ENCODE measurements at places on chromosomes 4 and X.
A peak's percentile ranks its signal among the peaks of the same experiment; 100 is the strongest.

DNA sequence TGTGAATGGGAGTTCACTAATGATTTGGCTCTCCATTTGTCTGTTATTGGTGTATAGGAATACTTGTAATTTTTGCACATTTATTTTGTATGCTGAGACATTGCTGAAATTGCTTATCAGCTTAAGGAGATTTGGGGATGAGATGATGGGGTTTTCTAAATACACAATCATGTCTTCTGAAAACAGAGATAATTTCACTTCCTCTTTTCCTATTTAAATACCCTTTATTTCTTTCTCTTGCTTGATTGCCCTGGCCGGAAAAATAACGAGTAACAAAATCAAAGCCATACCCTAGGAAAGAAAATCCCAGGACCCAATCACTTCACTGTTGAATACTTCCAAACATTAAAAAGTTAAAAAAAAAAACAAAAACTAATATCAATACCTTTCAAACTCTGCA is 67.7 kb upstream of the UGT2B4 start:
- no peak for DNase-seq

DNA sequence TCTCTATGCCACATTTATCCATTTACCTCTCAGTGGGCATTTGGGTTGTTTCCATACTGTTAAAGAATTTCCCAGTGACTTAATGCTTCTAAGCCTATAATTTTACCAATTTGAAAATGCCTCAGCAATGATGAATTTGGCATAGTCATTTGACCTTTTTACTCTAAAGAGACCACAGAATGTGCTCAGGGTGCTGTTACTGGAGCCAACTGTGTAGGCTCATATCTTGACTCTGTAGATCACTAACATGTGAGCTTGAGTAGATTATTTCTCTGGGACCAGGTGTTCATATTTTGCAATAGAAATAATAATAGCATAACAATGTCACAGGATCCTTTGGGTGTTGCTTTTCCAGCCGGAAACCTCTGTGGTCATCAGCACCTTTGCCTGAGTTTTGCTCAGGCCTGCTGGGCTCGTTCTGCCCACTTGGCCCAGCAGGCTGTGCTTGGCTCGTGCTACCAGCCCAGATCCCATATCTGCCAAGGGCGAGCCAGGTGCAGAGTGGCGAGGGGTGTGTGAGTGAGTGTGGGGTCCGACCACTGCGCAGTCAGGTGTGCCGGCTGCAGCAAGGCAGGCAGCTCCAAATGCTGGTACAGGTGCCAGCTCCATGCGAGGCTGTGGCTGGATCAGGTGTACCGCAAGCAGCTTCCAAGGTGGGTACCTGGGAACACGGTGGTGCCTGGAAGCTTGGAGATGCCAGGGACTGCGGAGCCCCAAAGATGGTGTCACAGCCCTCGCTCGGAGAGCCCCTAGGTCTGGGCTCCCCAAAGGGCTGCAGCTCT is 70.6 kb upstream of the ANK2 start:
- no peak for DNase-seq

- no peak for DNase-seq
These were observed 106.9 kb downstream of the SORCS2 start for GRCh38 chr4:7299010-7299907.

- peak; percentile 81 for DNase-seq
These were observed 2.9 kb downstream of the NDST4 start for GRCh38 chr4:115110191-115111181.

GRCh38 chrX:15854712-15855567 is at the start of gene AP1S2:
Gene AP1S2 (minus strand): TSS chrX:15854813. CDS start chrX:15852524, 2,289 bp downstream.
- peak; percentile 75 for DNase-seq

DNA sequence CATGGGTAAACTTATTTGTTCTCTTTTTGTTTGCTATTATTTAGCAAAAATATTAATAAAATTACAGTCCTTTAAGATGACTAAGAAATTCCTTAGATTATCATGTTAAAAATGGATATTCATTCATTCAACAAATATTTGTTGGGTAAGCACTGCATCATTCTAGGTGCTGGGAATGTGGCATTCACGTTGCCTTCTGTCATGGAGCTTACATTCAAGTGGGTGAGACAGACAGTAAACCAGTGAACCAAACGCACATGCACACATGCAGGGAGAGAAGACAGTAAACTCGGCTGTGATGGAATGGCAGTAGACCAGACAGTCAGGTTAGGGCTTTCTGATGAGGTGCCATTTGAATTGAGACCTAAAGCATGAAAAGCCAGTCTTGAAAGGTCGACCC is 91.8 kb downstream of the STOX2 start:
- no peak for DNase-seq

- DNase-seq = no peak
These were observed 6.5 kb upstream of the TMEM184C start for GRCh38 chr4:147610686-147611085.

GRCh38 chr4:27684610-27685011 is 824.0 kb downstream of the STIM2 start:
- peak; percentile 1 for DNase-seq

GRCh38 chr4:96003951-96004740 is 164.3 kb downstream of the PDHA2 start:
- DNase-seq = no peak

GRCh38 chr4:174317531-174317930 is 33.8 kb downstream of the CEP44 start:
- DNase-seq = no peak

- no peak for DNase-seq
These were observed 1192.6 kb downstream of the C4orf33 start for GRCh38 chr4:130288576-130288975.

DNA sequence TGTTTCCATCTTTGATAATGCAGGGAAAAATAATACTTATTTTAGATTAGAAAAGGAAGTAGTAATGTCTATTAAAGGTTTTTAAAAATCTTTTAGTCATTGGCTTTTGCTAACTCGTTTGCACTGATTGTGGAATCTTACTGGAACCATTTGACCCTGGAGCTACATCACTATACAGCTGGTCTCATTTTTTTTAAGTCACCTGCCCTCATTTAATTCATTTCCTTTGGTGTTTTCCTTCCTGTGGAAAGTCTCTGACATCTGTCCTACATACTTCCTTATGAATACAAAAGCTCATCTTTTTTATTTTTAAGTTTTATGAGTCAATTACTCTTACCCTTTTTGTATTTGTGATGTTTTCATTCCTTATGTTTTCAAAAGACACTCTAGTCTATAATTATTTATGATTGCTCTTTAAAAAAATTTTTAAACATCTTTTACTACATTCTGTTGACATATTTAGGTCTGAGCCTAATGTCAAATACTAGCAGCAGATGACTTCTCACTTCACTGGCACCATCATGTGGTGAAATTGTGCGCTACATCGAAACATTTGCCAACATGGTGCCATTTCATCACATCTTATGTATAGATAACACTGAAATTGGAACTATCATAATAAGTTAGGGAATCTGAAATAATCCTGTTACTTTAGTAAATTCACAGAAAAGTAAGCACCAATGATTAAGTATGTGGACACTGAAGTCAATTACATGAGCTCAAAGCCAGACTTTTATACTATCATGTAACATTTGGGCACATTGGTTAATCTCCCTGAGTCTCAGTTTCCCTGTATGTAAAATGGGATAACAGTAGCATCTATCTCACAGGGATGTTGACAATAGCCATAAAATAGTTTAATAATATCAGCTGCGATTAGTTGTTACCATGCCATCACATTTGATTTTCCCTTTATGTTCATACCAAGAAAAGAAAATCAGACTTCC is 9.4 kb upstream of the MMAA start:
- DNase-seq = no peak

GRCh38 chr4:125736057-125736456 is 421.3 kb downstream of the FAT4 start:
- DNase-seq = no peak

DNA sequence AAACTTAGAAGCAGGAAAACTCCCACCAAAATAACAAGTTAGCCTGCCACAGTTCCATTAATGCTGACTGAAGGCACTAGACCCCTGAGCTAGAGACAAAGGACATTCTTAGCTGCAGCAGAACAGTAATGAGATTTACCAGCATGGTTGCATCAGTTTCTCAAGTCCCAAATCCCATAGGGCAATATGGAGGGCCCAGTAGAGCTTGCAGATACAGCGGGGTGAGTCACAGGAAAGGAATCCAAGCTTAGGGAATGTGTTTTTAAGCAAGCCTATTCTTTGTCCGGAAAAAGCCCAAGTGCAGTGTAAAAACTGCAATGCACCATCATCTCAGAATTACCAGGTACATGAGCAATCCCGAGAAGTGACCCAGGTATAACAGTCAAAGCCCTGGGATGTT is 51.3 kb upstream of the EXOC1L start:
- no peak for DNase-seq

GRCh38 chr4:74168841-74169240 is 10.9 kb downstream of the MTHFD2L start:
- no peak for DNase-seq

GRCh38 chrX:19089555-19090040 is 32.7 kb downstream of the ADGRG2 start:
- no peak for DNase-seq

- DNase-seq = no peak
These were observed 24.4 kb upstream of the SH3KBP1 start for GRCh38 chrX:19911784-19912183.

- DNase-seq = peak; percentile 76
These were observed 167.9 kb downstream of the FBXW7 start for GRCh38 chr4:152368001-152368400.

GRCh38 chr4:53626491-53626890 is 35.2 kb upstream of the LNX1 start:
- no peak for DNase-seq

DNA sequence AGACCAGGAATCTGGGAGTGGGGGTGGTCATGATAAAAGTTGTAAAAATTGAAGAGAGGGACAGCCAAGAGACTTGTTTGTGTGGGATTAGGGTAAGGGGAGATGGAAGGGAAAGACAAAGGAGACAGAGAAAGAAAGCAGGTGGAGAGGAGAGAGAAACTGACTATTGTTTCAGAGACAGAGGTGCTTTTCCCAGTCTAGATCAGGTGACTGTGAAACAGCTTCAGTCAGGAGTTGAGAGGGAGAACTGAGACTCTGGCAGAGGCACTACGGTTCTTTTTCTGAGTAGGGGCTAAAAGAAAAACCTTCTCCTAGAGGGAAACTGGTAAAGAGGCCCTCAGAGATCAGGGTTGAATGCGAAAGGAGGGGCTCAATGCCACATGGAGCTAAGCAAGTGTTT is 106.4 kb downstream of the KDR start:
- no peak for DNase-seq

- DNase-seq = no peak
These were observed 171.7 kb downstream of the ADAMTS3 start for GRCh38 chr4:72397314-72397713.

- DNase-seq = no peak
These were observed 71.7 kb downstream of the FBXW7 start for GRCh38 chr4:152464030-152464823.

DNA sequence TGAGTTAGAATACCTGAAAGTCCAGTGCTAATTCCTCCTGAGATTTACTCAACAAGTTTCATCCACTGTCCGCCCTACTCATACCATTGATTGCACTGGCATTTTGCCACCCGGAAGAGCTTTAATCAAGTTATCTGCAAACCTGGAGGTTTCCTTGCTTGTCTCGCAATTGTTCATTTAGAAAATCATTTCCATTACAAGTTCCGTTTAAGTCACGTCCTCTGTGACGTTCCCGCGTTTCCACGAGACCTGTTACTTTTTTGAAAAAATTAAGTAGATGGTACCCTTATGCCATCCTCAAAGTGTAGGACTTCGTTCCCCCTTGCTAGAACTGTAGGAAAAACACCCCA is 761 bp upstream of the FRYL start:
- DNase-seq = no peak

GRCh38 chr4:113820108-113820507 is 58.6 kb upstream of the CAMK2D start:
- no peak for DNase-seq

DNA sequence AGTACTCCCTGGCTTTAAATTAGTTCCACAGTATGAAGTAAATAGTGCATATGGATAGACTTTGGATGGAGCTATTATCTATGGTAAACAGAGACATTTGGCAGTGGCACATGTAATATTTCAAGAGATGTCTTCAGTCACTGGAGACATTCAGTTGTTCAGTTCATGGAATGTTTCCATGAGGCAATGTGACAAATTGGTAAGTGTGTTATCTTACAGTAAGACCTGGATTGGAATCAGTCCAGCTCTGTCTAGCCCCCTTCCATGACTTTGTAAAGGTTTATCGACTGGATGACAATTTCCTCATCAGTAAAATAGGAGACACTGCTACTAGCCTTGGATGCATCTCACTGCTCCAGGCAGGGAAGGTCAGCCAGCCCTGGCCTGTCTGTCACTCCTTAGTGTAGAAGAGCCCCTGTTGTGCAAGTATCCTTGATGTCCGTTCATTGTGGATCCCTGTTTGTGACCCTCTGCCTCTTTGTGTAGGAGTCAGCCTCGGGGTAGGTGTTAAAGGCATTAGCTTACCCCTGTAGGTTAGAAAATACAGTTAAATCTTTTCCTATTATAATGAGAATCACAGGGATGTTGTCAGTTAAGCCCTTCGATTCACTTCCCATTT is 335.9 kb downstream of the ANK2 start:
- DNase-seq = no peak

DNA sequence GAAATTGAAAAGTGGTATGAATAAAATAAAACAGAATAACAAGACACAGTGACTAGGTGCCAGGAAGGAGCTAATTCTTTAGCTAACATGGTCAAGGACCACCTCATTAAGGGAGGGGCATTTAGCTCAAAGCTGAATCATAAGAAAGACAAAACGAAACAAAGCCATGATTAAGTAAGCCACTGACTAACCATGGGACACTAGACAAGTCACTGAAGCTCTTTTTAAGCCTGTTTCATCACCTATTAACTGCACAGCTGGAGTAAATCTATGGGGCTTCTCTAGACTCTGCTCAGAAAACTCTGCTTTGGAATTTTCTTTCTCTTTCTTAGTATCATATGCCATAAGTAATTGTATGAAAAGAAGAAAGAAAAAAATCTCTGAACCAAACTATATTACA is 49.8 kb upstream of the C1QTNF7 start:
- DNase-seq = no peak

DNA sequence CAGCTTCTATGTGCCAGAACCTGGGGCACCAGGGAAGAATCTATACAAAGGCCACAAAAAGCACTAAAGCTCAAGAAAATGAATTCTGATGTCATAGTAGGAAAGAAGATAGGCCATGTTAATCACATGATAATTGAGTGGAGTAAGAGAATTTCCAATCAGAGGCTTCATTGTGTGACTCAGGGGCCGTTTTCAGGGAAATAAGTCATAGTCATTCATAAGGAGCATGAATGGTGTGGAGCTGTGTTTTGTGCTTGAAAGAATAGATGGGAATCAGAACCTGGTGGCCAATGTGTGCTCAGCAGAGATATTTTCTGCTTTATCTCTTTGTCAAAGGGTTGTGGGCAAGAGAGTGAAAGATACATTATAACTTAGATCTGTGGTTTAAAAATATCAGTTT is 102.4 kb upstream of the ZDHHC15 start:
- DNase-seq = no peak

DNA sequence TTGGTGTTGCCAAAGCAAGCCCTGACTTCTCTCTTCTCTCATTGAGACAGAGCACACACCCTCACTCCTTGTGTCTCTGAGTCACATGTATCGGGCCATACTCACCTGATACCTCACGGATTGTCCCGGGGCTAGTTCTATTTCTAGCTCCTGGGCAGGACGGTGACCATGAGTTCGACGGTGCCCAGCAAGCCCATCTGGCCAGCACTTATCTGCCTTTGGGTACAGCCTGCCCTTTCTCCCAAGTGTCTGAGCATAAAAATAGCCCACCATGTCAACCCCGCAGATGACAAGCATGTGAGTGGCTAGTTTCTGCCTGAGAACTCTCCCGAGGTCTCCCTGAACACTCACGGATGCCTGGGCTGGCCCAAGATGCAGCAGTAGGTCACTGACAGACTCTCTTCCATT is 158.5 kb downstream of the DHRSX start:
- no peak for DNase-seq

GRCh38 chrX:15947648-15948317 is 93.2 kb upstream of the AP1S2 start:
- no peak for DNase-seq
